Stimulated activated CD4-positive, alpha-beta T cell treated with anti-CD3 and anti-CD28 coated beads, Interleukin-15, amount 100 ng/mL, for 48 hours (primary cell): ENCODE measurements at places on chromosomes 5 and 9.

DNA sequence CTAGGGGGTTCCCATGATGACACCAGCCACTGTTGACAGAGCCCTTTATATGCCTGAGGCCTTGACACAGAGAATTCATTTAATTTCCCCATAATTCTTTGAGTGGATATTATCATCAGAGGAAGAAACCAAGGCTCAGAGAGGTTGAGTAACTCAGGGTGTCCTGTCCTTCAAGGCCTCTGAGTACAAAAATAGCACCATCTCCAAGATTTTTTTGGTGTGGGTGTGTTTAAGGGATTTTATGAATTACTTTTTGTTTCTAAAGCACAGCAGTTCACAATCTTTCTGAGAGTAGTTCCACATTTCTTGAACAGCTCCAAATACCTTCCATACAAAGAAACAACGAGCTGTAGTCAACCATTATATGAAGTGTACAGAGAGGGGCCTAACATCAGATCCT is 6.2 kb upstream of the GSN start:
- no peak for DNase-seq

DNA sequence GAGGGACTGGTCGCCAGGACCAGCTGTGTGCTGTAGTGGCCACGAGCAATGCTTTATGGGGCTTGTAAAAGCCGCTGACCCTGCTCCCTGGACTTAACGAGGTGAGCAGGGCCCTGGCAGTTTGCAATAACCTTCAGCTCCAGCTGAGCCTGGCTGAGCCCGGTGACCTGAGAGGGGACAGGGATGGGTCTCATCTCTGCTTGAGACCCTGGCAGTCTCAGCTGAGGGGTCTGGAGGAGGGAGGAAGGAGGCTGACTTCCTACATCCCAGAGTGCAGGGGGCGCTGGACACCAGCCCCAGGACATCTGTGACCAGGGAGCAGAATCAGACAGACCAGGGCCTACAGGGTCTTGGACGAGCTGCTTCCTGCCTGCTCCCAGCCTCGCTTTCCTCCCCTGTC is 277.5 kb upstream of the MVB12B start:
- DNase-seq: no peak

- no peak for DNase-seq
These were observed 31.2 kb downstream of the PIK3R1 start for GRCh38 chr5:68246802-68247201.

DNA sequence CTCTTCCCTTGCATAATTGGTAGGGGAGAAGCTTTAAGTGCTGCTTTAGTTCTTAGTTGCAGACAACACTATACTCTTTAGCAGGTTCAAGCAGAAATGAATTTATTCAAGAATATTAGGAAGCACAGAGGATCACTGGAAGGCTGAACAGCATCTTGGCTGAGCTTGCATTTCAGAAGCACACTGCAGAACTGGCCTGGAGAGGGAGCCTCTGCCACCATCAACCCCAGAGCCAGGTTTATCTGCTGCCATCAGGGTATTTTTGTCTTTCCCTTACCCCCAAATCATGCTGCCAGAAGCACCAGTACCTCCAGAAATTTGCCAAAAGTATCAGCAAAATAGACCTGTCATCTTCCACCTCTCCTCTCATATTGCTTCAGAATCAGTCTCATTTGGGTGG is 440.7 kb downstream of the DMAC1 start:
- no peak for DNase-seq

DNA sequence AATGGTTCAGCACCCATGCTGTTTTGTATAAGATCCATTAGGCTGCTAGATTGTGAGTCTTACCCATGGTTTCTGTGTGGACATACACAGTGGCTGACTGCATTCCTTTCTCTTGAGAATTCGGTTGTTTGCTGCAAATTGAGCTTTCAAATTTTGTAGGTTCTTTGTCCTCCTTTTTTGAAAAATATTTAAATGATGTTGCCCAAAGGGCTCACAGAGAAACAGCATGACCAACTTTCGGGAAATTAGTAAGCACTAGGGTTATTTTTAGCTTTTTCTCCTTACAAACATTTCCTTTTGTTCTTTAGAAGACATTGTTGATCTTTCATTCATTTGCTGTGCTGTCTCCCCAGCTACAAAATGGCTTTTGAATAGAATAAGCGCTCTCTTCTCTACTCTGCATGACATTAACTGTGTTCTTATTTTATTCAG is 79.4 kb downstream of the NLN start:
- no peak for DNase-seq

GRCh38 chr5:38830521-38831051 is 15.2 kb upstream of the OSMR start:
- DNase-seq: no peak

GRCh38 chr5:111229221-111229835 is 5.1 kb downstream of the CAMK4 start:
- no peak for DNase-seq

GRCh38 chr5:135426102-135427082 is 20.8 kb downstream of the DCANP1 start:
- no peak for DNase-seq

DNA sequence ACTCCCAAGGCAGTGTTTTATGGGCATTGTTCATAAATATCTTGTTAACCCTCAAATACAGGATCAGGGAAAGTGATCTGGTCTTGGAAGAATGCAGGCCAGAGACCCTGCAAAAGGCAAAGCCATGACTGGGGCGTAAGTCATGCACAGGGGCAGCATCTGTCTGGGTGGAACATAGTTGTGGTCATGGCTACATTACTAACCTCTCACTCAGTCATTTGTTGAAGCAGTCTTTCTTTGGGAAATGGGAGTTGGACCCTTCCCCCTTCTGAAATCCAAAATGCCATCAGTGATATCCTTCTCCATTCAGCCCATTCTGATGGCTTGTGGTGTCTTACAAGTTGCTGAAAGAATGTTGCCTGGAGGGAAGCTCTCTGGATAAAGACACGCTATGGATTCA is 68.1 kb downstream of the GDNF start:
- DNase-seq: no peak

DNA sequence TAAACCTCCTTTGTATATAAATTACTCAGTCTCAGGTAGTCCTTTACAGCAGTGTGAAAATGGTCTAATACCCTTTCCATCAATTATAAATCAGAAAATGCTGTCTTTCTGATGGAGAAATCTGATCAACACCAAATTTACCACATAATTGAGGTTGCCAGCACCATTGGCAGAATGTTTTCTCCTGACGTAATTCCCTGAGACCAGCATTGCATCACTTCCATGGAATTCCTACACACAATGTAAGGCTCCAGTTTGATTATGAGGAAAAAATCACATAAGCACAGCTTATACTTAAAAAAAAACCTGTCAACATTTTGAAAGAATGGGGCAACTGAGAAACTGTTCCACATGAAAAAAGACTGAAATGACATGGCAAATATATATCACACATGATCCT is 618.7 kb upstream of the CDH6 start:
- no peak for DNase-seq

- DNase-seq: no peak
These were observed 254.2 kb upstream of the NR4A3 start for GRCh38 chr9:99567436-99567835.
